Neural progenitor cell (in vitro differentiated cells): ENCODE measurements at places on chromosomes 5 and 9. TPM values are rescaled to one million over a fixed set of nuclear protein-coding genes. Genes with fewer than 3 reads are reported as not detected.

GRCh38 chr5:93257616-93258015 is 323.4 kb downstream of the NR2F1-AS1 start:
- H3K27ac ChIP-seq = no peak overlapping the region
- H3K4me3 ChIP-seq = no peak overlapping the region
- no peaks in the 10 kb centered on the region for H3K36me3 ChIP-seq
- no peaks in the 10 kb centered on the region for H3K27me3 ChIP-seq
- no peaks in the 10 kb centered on the region for H3K4me1 ChIP-seq

- H3K4me3 ChIP-seq = no peak overlapping the region
- no peaks in the 10 kb centered on the region for H3K4me1 ChIP-seq
- no peaks in the 10 kb centered on the region for H3K36me3 ChIP-seq
- no peak overlapping the region for H3K27ac ChIP-seq
Measured at GRCh38 chr5:106017243-106017857, 1653.4 kb downstream of the EFNA5 start.

The CDKN2B-AS1 gene
- not detected in 2 replicates for total RNA-seq

The CCDC192 gene
- 2.7 TPM in 1 of 2 replicates, not detected in the other for total RNA-seq

GRCh38 chr9:72467766-72468738 is 53.4 kb upstream of the TMC1 start:
- no peak overlapping the region for H3K27ac ChIP-seq
- H3K4me1 ChIP-seq = no peaks in the 10 kb centered on the region
- H3K27me3 ChIP-seq = no peaks in the 10 kb centered on the region
- H3K4me3 ChIP-seq = no peak overlapping the region
- H3K36me3 ChIP-seq = no peaks in the 10 kb centered on the region

The CAMK4 gene
- 3.3 and 5.0 TPM in 2 replicates for total RNA-seq
